Hindlimb muscle (tissue), 1 donor: ENCODE measurements at places on chromosomes 12 and 14.

- DNase-seq: no peak
These were observed 222.6 kb downstream of the ADAMTS20 start for GRCh38 chr12:43329375-43329774.

DNA sequence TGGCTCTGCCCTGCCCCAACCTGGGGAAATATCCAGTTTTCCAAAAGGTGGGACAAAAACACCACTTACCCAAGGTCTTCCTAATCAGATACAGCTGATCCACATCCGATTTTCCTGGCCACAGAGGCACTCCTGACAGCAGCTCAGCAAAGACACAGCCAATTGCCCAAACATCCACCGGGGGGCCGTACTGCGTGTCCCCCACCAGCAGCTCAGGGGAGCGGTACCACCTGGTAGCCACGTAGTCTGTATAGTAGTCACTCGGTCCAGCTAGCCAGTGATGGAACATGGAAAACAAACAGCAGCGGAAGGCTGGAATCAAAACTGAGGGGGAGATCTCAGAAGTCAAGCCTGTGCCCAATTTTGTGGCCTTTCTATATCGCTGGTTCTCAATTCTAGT is 28.8 kb downstream of the DMAC2L start:
- no peak for DNase-seq

- no peak for DNase-seq
These were observed 208.3 kb downstream of the PHETA1 start for GRCh38 chr12:111160350-111161241.

DNA sequence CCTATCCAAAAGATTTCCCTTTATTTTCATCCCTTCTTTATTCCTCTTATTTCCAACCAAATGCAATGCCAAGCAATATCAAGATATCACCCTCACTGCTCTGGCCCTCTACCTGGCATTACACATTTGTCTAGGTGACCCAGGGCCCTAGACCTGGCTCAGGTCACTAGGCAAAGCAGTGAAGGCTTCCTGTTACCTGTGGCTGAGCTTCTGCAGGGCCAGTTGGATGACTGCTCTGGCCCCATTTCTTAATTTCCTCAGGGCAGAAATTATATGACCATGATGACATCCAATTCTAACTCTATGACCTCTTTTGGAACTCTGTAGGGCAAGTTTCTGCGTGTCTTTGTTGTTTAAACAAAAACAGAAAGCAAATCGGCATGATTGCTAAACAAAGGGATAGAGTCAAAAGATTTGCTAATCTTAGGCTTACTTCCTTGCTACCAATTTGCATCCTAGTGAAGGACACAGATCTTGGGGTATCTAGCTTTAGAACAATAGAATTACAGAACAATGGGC is 7.4 kb upstream of the CCDC198 start:
- no peak for DNase-seq
